ENCODE measurements at places on chromosomes 3 and 15.
A peak's percentile ranks its signal among the peaks of the same experiment; 100 is the strongest.

DNA sequence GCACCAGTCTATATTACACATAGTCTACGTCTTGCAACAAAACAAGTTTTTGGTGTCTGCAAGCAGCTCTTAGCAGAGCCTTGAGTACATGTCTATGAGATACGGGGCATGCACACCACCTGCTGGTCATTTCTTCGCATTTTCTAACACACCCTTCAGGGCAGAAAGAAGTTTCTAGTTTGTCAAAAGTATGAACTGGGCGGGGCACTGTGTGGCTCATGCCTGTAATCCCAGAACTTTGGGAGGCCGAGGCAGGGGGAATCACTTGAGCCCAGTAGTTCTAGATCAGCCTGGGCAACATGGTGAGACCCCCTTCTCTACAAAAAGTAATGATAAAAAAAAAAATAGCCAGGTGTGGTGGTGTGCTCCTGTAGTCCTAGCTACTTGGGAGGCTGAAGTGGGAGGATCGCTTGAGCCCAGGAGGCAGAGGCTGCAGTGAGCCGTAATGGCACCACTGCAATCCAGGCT is 64.2 kb upstream of the ARL8B start:
- peak; percentile 79 for DNase-seq

GRCh38 chr3:3734881-3735280 is 64.3 kb upstream of the LRRN1 start:
- DNase-seq, result no peak

DNA sequence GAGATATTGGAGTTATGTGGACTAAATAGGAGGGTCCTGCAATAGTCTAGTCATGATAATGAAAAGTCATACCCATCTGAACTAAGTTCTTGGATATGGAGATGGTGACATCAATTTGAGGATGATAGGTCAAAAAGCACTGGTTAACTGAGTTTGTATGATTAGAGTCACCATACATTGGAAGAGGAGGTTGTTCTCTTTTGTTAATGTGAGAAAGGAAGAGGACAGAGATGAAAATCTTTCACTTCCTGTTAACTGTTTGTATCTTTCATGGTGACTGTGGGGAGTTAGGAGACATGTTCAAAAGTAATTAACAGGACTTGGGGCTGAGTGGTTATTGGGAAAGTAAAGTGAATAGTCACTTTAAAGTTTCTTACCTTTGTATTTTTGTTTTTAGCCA is 11.1 kb downstream of the TMEM62 start:
- no peak for DNase-seq

DNA sequence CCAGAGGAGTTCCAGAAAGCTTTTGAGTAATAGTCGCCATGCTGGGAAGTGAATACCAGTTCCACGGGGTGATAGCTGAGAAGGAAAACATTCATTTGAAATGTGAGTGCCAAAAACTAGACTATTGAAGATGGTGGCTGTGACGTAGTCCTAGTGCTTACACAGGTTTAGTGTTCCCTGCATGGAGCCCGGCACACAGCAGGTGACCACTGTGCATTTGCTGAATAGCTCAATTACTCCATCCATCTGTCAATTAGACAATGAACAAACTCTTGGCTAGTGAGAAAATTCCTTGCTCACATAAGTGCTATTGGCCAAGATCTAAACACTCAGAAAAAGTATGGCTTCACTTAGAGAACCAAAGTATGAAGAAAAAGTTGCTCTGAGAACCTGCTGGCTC is 448.1 kb upstream of the WNT5A start:
- no peak for DNase-seq

GRCh38 chr3:146161663-146162002 is 649 bp upstream of the PLOD2 start:
- peak; percentile 59 for DNase-seq

GRCh38 chr3:39657075-39657474 is 152.3 kb upstream of the MYRIP start:
- no peak for DNase-seq

DNA sequence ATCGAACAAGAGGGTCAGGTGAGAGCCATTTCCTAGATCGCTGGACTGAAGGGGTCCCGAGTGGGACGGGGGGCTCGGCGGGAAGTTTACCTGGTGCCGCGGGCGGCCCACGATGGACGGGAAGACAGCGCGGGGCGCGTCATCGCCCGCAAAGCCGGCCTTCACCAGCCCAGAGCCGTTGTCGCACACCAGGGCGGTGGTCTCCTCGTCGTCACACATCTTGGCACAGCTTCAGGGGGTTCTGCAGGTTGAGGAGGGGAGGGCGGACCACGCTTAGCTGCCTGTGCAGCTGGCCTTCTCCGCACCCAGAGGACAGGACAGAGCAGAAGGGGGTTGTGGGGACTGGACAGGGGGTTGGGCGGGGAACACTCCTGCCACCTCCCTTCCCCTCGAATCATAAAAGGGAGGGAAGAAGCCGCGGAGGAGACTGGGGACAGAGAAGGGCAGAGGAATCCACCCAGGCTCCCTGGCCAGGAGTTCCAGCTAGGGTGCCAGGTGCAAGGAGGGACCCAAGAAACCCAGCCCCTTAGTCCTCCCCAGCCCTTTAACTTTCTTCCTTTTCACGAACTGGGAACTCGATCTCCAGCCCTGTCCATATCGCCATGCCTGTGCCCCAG is 651 bp downstream of the ACTC1 start:
- no peak for DNase-seq

DNA sequence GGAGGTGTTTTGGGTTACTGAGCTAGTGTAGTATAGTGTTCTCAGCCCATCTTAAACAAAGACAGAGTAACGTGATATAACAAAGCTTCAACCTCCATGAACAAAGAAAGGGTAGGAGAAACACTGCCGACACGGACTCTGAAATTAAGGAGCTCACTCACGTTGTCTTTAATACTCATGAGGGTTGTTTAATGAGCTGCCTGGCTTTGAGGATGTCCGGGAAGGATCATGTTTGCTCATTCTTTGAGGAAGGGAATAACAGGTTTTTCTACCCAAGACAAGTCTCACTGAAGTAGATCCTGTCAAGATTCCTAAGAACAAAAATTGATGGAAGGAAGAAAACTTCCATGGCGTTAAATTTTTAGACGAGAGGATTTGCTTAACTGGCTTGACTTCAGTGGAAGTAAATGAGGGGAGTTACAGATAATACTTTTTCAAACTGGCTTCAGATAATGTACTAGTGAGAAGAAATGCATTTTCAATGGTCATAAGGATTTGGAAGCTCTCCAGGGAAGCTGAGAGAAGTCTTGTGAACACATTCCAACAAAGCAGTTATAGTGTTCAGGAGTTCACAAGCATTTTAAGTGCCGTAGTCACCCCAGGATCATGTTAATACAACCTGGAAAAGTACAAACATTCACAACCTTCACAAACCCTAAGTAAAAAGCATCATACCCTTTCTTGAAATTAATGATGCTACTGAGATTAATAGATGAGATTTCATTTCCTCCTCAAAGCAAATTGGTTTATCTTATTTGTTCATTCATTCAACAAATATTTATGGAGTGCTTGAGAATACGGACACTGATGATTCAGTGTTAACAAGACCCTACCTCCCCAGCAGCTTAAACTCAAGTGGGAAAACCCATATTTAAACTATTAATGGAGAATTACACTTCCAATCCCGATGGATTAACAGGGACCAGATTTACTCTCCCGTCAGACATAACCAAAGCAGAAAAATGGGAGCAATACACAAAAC is 101.5 kb downstream of the SHQ1 start:
- DNase-seq, result no peak

DNA sequence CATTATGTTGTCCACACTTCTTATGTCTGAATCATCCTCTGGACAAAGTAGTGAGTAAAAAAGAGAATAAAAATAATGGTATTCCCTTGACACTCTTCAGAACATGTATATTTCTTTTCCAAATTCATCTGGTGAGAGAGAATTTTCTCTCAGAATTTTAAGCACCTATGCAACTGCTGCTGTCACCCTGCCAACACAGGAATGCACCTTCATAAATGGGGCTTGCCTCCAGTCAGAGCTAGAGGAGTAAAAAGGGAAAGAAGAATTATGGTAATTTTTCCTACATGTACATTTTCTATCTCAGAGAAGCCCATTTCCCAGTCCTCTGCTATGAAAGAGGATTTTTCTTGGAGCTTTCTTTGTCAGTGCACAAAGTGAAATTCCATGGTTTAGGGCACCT is 92.2 kb upstream of the ALCAM start:
- DNase-seq, result no peak
